ENCODE measurements at places on chromosomes 11 and 22.
A peak's percentile ranks its signal among the peaks of the same experiment; 100 is the strongest.

DNA sequence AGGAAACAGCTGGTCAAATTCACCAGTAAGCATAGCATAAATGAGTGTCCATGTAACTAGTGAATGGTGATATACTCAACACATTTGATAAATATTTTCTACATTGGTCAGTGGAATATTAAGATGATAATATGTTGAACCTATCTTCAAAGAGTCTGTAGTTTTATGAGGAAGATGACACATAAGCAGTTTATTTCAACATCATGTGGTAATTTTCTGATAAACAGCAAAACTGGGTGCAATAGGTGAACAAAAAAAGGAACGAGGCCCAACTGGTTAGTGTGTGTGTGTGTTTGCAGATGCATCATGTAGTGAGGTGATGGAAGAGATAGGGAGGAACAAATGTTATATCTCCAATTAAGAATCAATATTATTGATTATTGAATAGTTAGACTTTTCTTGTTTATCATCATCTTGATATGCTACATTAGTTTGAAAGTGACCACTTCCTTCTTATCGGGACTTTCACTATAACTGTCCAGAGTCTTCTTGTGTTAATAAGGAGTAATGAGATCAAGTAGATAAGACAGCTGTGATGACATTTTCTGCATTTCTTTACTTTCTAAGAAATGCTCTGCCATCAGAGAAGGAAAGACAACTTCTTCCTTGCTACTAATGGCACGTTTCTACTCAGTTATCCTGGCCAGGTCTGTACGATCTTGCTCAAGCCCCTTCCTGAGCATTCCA lies 270.7 kb downstream of the ETS1 start:
- no peak for DNase-seq

GRCh38 chr11:64713781-64714363 lies 9.1 kb downstream of the NRXN2 start:
- DNase-seq: no peak

DNA sequence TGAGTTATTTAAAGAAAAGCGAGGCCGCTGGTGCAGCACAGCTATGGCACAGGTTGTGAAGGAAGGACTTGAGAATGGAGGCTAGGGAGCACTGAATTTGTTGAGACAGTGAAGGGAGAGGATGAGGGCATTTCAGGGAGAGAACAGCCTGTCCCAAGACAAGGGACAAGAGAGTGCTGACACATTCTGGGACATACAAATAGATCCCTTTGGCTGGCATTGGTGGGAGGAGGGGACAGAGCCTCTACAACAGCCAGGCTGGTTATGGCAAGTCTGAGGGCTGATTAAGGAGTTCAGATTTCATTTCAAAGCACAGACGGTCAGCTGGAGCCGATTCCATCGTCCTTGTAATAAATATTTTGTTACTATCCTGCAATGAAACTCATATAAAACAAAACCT lies 1.7 kb upstream of the SLC29A2 start:
- no peak for DNase-seq

- no peak for DNase-seq
These were observed 124.4 kb upstream of the RAG2 start for GRCh38 chr11:36722421-36722820.

DNA sequence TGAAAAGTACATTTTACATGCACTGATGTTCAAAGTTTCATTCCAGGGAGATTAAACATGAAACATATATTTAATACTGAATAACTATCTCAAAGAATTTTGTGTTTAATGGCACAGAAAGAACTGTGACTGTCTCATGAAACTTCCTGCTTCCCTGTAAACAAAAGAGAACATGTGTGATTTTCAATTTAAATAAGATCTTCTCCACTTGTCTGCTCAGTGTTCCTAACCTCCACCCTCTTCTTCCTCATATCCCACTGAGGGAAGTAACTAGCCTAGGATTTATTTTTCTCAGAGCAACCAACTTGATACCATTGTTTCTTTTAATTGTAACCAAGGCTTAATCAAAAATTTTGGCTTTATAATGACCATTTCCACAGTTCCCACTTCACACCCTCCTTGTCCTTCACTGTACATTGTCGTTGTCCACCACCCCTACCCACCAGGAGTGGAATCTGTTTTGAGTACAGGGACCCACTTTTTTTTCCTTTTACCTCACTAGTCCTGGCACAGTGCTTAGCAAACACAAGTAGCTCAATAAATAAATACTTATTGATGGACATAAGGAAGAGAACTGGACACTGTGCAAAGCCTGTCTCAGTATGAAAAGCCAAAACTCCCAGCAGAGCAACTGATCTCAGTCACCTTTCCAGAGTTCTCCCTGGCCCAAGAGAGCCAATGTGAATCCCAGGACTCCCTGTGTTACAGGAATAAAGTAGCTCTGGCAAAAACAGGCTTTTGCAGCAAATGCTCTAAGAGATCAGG lies 4.2 kb downstream of the CPSF7 start:
- no peak for DNase-seq

DNA sequence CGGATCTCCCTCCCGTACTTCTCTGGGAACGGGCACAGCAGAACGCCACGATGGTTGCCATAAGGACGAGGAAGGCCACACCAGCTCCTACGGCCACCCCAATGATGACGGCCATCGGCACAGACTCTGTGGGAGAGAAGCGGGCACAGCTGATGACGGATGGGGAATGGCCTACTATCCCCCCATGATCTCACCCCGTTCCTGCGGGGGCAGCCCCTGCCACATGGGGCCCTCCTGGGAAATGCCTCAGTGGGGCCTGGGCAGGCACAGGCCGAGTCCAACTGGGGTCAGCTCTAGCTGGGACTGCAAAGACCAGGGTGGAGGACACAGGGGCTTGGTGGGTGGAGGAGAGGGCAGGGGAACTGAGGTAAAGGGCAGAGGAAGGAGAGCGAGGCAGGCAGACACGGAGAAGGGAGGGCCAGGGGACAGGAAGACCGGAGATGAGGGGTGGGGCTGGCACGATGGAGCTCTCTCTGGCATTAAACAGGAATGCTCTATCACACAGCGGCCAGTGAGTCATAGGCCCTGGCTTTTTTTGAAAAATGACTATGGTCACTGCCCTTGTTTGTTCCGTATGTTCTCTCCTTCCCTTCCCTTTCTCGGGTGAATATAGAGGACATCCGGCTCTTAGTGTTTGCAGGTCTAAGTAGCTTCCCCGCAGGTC lies 76.0 kb downstream of the ST3GAL4 start:
- no peak for DNase-seq

DNA sequence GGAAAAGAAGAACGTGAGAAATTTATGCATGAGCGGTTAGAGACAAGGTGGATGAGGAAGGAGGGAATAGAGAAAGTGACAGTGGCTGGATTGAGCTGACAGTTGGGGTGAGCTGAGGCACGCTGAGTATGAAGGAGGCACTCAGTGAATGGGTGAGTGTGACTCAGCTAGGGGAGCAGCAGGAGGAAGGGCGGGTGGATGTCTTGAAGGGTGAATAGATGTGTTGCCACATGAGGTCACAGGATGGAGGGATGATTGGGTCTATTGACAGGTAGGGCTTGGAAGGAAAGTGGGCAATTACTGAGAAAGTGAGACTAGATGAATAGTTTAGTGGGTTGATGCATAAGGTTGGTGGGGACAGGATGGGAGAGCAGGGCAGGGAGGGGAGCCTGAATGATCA lies 8.0 kb downstream of the IFITM10 start:
- no peak for DNase-seq

- no peak for DNase-seq
These were observed 81.2 kb downstream of the OR5AK2 start for GRCh38 chr11:57069942-57070341.

DNA sequence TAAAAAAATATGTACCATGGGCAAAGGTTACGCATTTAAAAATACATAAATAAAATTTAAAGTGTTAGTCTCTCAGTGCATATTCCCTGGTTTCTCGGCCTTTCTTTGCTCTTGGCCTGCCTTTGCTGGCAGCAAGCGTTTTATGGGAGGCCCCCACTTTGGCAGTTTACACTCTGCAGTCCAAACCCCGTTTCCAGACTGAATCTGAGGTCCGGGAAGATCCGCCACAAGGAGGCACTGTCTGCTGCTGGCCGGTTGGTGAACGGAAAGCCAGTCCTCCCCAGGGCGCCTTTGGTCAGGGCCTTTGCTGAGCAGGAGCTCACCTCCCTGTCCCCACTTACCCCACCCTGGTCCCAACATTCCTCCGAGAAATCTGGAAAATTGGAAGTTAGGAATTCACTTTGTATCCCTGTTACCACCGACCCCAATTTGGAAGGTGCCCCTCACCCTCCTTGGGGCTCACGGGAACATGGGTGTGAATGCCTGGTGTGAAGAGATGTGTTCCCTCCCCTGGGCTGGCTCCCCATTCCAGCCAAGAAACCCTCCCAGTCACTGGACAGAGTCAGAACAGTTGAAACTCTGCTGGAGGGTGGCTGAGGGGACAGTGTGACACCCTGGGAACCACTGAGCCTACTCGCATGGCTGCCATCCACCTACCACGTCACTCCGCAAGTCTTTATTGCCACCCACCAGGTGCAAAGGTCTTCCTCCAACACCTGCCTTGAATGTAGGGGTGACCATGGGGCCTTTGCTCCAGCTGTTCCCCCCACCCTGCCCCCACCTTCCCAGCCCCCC lies 9.4 kb upstream of the SF1 start:
- DNase-seq: peak; percentile 75

DNA sequence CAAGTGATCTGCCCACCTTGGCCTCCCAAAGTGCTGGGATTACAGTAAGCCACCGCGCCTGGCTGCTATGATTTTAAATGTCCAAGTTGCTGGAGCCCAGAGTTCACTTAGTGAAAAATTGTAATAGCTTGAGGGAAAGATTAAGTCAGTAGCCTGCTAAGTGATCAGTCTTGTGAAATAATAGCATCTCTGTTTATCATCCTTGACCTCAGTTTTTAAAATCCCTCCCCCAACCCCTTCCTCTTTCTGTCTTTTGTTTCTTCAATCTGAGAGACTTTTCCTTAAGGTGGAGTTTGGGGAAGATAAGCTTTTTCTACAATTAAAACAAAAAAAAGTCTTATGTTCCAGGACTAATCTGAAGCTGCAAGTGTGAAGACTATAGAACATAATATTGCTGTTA lies 6.4 kb downstream of the HIPK3 start:
- DNase-seq: peak; percentile 73

DNA sequence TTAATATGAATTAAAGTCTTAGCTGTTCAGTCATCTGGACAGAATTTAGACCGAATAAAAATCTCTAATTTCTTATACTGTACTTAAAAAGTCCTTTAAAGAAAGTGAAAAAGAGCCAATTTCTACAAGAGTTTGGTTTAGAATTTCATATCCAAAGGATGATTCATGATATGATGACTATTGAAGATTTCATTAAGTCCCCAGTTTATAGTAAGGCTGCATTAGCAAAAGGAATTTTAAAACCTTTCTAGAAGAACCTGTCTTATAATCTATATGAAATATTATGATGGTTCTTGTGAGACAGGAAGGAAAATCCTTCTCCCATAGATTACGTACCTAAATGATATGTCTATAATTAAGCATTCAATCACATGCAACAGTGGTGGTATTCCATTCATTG lies 34.8 kb downstream of the TSG101 start:
- DNase-seq: no peak

- no peak for DNase-seq
These were observed 64.5 kb upstream of the CRTAM start for GRCh38 chr11:122773781-122774266.

GRCh38 chr11:330694-331357 lies 10.2 kb upstream of the IFITM3 start:
- DNase-seq: no peak

- peak; percentile 93 for DNase-seq
These were observed at the start of gene ASPHD2 for GRCh38 chr22:26428515-26429457. Gene ASPHD2, plus strand, starts transcription at chr22:26429260. Its CDS starts 4,356 bp downstream, at chr22:26433616.

GRCh38 chr22:25483931-25484330 lies 80.5 kb upstream of the GRK3 start:
- no peak for DNase-seq

- DNase-seq: peak; percentile 73
These were observed 8.0 kb upstream of the HTATIP2 start for GRCh38 chr11:20355221-20356219.

DNA sequence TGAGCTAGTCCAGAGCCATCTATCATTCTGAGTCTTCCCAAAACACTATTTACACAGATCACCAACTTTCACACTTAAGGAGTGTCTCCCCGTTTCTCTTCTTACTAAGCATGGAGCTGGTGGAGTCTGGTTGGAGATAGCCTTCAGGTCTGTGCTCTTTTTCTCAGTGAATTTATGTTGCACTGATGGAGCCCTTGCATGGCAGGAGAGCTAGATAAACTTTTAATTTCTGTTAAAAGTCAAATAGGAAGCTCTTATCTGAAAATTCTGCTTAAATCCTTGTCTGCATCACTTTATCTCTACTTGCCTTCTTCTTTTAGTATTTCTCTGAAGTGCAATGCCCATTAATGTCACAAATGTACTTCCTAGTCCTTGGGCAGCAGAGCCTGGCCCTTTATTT lies 63.4 kb downstream of the ST3GAL4 start:
- peak; percentile 44 for DNase-seq
